Activated naive CD4-positive, alpha-beta T cell (primary cell): ENCODE measurements at places on chromosomes 11 and 22.

DNA sequence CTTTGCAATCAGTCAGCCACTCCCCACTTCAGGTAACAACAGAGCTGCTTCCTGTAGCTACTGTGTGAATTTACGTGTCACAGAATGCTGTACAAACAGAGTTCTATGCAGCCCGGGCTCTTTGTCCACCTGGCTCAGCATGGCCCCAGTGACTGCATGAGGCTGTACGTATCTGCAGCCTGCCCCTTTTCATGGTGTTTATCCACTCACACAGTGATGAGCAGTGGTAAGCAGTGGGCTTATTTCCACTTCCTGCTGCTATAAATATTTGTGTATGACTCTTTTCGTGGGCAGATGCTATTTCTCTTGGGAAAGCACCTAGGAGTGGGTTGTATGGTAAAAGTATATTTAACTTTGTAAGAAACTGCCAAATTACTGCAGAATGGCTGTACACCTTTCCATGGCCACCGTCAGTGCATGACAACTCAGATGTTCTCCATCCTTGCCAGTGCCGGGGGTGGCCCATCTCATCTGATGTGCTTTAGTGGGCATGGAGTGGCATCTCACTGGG lies 43.3 kb downstream of the MYEOV start:
- no peak for DNase-seq

GRCh38 chr11:41872870-41873269 lies 413.4 kb upstream of the LRRC4C start:
- no peak for DNase-seq

DNA sequence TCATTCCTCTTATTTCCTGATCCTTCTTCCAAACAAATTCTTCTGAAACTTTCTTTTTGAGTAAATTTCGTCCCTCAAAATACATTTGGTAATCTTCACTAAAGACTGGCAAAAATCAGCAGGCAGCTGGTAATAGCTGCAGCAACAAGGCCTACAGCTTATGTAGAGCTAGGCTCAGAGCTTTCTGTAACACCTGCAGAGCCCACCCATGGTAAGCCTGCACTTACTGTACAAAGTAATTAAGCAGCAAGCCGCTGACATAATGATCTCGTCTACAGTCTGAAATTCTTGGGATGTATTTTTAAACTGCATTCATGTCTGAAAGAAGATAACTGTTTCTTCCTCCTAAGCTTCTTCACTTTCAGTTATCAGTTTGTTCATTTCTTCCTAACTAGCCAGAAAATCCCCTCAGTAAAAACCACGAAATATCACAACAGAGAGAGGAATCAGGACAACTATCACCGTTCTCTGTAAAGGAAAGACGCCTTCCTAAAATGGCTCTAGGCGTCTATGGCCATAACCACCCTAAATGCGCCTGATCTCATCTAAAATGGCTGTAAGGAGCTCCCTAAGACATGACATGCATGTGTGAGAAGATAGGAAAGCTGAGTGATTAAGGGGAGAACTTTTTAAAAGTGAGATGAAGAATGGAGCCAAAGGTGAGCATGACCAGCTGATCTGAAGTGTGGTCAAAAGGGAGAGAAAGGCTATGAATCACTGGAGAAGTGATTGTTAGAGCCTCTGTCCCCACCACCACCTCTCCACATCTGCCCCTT lies 56.2 kb downstream of the DENND5A start:
- DNase-seq, result no peak

GRCh38 chr11:2264366-2265053 lies 5.9 kb downstream of the ASCL2 start:
- DNase-seq, result no peak

- DNase-seq, result no peak
These were observed 3.1 kb downstream of the KCNJ5 start for GRCh38 chr11:128894286-128894681.

- no peak for DNase-seq
These were observed 42.7 kb upstream of the FAM181B start for GRCh38 chr11:82776377-82776776.

DNA sequence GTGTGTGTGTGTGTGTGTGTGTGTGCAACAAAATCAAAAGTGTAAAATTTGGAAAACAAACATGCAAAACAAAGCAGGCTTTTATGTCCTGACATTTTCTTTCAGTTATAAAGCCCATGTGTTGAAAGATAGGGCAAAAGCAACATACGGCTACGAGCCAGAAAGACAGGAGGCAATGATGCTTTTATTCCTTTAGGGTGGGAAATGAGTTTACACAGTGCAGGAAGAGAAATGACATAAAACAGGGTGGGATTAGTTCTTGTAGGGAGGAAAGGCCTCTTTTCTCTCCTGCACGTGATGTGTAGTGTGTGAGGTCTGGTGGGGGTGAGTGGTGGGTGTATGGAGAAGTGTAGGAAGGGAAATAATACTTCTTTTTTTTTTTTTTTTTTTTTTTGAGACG lies 29.4 kb downstream of the IL18 start:
- no peak for DNase-seq

- DNase-seq, result no peak
These were observed 2.4 kb downstream of the RNF121 start for GRCh38 chr11:71931245-71931602.

GRCh38 chr11:77147668-77148321 lies 19.7 kb downstream of the MYO7A start:
- no peak for DNase-seq
